NCI-H1930 (cell line): ENCODE measurements at places on chromosomes 2 and 18.
A peak's percentile ranks its signal among the peaks of the same experiment; 100 is the strongest.

DNA sequence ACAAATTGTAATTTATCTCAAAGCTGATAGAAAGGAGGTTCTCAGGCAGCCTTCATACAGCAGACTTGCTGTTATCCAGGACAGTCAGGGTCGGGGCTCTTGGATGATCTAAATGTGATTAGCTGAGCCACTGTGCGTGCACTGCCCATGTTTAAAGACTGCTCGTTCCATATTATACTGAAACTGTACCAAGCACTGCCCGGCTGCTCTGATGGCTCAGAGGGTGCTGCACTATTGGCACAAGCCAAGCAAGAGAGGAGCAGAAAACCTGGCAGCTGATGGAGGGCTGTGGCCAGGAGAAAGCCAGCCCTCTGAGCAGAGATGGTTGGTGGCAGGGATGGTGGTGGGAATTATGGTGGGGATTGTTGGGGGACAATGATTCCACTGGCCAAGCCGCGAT, 63.4 kb downstream of the COL6A3 start:
- DNase-seq, result no peak

- no peak for DNase-seq
Measured at GRCh38 chr2:57760381-57760801, 286.2 kb upstream of the VRK2 start.

DNA sequence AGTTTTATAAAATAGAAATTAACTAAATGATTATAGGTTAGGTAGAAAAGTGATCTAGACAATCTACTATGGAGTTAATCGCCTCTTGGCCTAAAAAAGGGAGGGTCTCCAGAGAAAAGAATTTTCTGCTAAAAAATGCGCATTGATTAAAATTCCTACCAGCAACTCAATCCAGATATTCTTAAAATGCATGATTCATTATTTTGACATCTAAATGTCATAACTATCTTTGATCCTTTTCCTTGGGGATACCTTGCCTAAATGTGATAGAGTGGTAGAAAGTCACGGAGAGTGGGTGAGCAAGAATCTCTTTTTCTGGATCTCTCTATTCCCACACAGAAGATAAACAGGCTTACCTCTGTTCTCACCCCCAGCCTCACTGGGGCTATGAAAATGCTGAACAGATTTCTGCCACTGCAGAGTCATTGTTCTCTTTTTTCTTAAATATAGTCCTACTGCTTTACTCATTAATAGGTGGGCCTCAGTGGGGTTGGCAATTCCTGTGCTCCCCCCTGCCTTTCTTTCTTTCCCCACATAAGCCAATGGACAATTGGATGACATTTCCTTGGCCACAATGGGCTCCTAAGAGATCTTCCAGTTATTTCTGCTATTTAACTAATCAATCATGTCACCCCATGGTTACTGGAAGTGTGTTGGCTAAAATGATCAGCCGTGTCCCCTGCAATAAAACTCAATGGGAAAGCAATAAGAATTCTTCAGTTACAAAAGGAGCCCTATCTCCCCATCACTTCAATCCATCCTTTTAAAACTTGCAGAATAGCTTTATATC, 5.8 kb upstream of the ASXL3 start:
- DNase-seq, result no peak

- no peak for DNase-seq
Measured at GRCh38 chr2:64591188-64591587, 62.5 kb downstream of the SERTAD2 start.

DNA sequence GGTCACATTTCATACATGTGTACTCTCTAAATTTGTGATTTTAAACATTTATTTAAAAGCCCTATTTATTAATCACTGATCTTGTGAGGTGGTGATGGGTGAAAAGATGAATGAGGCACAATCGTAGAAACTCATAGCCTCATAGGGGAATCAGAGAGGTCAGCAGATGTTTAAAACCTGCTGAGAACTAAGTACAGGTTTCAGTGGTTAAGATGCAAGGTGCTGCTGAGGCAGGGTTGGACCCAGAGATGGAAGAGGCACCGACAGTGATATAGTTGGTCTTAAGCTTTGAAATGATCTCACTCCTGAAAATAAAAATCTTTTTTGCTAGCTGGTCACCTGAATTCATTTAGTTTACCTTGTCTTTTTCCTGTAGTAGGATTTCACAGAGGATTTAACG, 49.6 kb downstream of the LINC00305 start:
- DNase-seq, result no peak

GRCh38 chr18:3164381-3164780, 55.4 kb downstream of the MYOM1 start:
- no peak for DNase-seq

GRCh38 chr2:241354668-241355658, 1.1 kb upstream of the FARP2 start:
- DNase-seq, result peak; percentile 39

- DNase-seq, result no peak
Measured at GRCh38 chr18:78074400-78075020, 824.9 kb downstream of the GALR1 start.

DNA sequence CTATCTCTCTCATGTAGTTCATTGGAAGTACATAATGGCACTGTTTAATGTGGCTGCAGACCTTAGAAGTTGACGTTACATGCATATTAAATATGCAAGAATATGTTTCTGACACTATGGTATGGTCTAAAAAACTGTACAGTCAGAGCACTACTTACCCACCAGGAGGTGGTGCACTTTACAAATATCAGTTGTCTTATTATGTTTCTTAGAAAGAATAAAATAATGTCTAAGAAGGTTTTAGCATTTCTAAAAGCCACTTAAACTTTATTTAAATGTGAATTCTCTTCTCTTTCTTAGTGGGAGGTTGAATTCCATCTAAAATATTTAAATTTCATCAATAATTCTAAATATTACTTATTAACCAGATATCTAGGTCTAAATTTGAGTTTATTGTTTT, 4.3 kb downstream of the TMEFF2 start:
- DNase-seq, result no peak

DNA sequence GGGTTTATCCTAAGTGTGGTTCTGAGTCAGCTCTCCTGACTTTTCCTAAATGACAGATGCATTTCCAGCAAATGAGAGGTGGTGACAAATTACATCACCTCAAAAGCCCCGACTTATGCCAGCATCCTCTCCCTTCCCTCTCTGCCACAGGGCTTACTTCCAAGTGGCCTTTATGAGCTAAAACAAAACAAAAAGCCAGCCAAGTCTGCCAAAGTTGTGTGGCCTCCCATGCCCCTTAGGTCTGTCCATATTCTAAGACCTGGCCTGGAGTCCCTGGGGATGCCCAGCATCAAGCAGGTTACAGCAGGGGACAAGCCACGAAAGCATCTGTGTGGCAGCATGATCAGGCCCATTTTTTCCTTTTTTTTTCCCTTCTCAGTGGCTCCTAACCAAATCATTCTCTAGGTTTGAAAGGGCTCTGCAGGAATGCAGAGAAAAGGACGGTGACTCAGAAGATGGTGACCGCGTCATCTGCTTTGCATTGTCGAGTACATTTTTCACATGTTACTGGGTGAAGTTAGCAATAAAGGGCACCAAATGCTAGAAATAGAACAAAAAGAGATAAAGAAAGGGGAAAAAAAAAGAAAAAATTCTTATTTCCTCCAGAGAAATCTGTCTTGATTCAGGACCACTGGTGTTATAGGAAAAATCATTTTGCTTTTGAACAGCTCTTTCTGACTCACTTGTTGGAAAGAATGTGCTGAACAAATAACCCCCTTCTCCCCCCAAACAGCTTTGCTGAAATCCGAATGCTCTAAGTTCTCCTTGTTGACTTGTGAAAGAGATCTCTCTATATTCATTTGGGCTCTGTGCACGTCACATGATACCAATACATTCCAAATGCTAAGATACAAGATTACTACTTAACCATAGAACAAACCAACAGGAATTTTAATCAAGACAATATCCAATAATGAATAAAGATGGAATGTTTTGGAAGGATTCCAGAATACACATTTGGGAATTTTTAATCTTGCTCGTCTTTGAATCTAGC, 178.7 kb downstream of the EN1 start:
- DNase-seq, result no peak

DNA sequence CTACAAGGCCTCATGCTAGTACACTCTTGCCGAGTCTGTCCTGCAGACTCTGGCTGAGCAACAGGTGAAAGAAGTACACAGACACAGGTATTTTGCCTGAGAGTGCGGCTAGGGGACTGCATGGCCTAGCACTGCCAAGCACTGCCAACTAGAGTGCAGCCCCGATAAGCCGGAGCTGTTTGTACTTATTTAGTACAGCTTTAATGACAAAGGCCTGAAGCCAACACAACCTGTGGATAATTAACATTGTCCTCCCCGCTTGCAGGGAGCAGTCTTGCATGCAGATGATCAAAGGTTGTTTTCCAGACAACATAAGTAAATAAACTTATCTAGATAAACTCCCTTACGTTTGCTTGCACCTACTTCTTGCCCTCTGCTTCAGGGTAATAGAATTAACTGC, 63.7 kb upstream of the MMADHC start:
- DNase-seq, result no peak

DNA sequence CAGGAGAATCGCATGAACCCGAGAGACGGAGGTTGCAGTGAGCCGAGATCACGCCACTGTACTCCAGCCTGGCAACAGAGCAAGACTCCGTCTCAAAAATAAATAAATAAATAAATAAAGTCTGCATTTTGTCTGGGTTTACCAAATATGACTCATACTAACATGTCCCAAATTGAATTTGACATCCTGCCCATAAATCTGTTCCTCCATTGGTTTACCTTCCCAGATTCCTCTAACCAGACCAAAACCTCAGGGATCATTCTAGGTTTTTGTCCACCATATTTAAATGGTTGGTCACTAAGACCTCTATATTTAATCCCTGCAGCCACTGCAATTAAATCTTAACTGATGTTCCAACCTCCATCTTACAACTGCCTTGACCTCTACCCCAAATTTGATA, 150.9 kb downstream of the ATAD2B start:
- no peak for DNase-seq

DNA sequence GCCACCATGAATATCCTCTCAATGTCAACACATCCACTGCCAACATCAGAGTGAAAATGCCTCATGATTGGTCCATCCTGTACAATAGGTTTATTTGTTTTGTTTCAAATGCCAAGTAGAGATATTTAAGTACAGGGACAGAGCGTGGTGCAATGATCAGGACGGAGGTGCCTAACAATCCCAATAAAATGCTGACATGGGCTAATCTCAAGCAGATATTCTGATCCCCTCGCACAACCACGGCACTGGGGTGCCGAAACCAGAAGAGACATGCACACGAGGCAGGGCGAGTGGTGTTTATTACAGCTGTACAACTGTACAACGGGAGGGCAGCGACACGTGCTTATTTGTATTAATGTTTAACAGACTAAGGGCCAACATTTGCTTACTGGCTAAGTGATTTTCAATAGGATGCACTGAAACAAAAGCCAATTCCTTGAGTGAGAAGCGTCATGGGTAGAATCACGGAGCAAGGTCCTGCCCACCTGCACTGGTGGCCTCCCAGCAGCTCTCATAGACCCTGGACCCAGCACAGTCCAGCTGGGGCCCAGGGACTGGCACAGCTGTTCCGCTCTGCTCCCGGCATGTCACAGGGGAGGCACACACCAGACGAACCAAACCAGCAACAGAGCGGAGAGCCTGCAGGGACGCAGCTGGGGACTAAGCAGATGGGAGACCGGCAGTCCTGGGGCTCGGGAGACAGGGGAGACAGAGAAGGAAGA, 101.4 kb downstream of the HDAC4 start:
- DNase-seq, result no peak

DNA sequence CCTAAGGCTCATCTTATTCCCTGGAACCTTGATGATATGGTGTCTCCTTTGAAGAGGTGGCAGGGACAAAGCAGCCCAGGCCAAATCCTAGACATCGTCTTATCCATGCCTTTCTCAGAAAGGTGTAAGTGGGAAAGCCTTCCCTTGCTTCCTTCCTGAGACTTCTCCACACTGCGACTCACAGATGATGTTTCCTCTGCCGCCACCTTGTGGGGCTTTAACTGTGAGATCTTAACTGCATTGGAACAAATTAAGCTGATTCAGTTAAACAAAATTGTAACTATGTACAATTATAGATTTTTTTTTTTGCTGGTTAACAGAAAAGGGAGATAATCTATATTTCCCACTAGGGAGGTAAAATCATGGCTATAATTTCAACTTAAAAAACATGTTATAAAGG, 10.0 kb upstream of the GCA start:
- no peak for DNase-seq

DNA sequence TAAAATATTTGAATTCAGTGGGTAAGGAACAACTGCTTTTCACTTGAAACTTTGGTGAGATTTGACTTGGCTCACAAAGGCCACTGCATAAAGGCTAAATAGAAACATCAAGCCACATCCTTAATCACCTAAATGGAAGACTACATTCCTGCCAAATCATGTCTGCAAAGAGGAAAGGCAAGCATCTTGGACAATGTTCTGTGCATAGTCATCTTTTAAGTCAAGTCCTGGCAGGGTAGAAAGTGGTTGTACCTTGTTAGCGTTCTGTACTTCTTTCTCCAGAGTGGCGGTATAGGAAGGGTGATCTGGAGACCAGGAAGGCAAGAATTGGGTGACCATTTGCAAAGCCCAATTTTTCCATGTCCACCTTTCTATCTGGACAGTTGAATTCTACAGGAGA, 121.4 kb upstream of the SLC14A2 start:
- DNase-seq, result no peak

DNA sequence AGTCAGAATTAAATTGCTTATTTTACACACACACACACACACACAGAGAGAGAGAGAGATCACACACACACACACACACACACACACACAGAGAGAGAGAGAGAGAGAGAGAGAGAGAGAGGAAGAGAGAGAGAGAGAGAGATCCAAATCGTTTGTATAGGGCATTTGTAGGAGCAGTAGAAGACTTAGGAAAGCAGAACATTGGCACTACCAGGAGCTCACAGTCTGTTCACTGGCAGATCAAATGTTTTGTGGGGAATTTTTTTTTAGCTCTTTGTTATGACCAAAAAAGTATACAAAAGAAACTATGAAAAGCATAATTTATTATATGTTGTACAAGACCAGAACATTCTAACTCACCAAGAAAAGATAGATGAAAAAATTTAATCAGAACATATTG, 81.8 kb downstream of the MBD5 start:
- DNase-seq, result no peak

DNA sequence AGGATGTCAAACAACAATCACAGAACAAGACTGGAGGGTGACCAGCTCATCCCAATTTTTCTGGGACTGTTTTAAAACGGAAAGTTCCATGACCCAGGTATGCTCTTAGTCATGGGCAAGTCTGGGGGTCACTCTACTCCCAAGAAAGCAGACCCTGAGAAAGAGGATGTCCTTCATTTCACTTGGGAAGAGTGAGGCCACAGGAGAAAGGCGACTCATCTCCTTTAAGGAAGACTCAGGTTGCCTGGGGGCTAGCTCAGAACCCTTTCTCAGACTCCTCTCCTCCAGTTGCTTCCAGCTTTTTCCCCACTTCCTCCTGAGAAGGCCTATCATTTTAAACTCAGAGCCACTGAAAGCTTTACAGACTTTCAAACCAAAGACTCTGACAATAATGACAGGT, 9.3 kb downstream of the RNF152 start:
- DNase-seq, result no peak

- DNase-seq, result no peak
Measured at GRCh38 chr2:196601430-196602306, 37.8 kb upstream of the CCDC150 start.
